NCI-H2107 (cell line): ENCODE measurements at places on chromosomes 3 and 15.

- no peak for DNase-seq
Observed at GRCh38 chr15:33742800-33743199, 225.5 kb upstream of the CHRM5 start.

- no peak for DNase-seq
Observed at GRCh38 chr3:15271785-15272381, 60.5 kb downstream of the SH3BP5 start.

GRCh38 chr3:144942093-144942837 is 970.6 kb downstream of the DIPK2A start:
- DNase-seq = no peak

DNA sequence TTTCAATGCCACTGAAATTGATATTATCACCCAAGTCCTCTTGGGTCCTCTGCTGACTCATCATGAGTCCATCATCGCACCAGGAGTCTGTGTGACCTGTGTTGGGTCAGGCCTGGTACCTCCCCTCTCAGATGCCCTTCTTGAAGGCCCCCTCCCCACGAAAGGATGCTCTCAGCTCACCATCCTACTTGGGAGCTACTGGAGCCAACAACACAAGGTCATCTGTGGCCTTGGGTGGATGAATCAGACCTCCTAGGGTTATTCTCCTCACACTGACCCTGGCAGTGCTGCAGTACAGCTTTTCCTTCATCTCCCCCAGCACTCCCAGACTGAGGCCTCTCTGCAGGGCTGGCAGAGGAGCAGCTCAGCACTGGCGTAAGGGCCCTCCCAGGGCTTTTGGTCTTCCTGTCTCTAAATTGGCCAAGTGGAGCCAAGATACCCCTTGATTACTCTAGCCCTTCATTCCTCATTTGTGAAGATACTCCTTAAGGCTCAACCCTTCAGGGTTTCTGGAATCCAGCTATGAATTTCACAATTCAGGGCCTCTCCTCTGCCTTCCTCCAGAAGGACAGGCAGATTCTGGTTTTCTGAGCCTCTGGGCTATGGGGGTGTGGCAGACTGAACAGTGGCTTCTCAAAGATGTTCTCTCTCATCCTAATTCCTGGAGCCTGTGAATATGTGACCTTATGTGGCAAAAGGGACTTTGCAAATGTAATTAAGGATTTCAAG is 80.7 kb upstream of the GSK3B start:
- no peak for DNase-seq

- DNase-seq = no peak
Observed at GRCh38 chr15:89905846-89906378, 6.8 kb downstream of the ARPIN start.

DNA sequence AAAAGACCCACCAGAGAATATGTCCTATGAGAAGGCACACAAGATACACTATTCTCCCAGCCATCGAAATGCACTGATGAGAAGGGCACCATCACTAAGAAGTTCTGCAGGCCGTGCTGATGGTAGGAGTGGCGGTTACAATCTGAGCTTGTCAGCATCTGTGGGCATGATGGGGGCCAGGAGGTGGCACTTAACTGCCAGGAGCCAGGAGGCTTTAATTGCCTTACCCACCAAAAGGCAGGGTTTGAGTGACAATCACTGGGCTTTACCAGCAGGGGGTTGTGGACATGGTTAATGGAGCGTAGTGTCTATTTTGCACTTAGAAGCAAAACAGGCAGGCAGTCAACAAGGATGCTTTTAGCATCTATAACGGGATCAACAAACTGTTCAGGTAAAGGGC is 16.0 kb upstream of the SQOR start:
- DNase-seq = no peak

DNA sequence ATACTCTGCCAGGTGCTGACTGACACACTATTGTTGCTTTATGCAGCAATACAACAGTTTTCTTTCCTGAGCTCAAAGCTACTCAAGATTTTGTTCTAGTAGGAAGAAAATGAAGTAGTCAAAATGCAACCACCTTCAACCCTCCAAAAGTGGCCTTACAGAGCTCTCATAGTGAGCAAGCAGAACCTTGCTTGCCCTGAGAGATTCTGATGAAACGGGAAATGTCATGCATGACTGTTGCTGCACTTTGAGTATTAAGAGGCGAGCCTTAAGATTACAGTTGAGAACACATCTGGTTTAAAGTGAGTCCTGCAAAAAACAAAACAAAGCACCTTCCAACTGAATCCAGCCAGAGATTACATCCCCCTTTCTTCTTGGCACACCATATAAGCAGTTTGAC is 29.7 kb downstream of the MINDY4B start:
- DNase-seq = no peak
